T-helper 1 cell (primary cell): ENCODE measurements at places on chromosomes 6 and 20.

- no peak for DNase-seq
These were observed 17.4 kb downstream of the MDFI start for GRCh38 chr6:41655646-41656001.

DNA sequence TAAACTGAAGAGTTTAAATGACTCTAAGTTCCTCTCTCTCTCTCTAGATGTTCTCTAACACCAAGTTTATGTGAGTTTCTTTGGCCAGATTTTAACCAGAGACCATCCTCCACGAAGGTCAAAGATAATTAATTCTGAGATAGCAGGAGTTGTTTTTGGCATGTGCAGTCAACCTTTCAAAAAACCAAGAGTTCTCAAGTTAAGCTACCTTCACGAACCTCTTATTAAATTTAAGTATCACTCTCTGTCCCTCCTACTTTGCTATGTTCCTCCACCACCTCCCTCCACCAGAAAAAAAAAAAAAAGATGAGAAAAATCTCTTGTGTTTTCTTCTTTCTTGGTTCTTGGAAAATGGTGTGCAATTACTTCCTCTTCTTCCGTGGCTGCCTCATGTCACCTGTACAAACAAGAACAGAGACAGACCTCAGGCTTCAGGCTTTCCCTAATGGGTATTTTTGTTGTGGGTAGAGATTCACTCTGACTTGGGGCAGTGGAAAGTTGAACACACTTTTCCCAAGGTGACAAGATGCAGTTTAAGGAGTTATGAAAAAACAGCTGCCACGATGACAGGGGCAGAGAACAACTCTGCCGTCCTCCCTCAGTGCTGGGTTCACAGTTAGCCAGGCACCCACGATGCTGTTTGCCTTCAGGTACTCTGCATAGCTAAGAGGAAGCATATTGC is 64.3 kb downstream of the ADTRP start:
- peak; percentile 68 for DNase-seq

- DNase-seq = no peak
These were observed 72.7 kb downstream of the FAXC start for GRCh38 chr6:99276747-99277146.

- DNase-seq = no peak
These were observed 2.8 kb downstream of the MAPK13 start for GRCh38 chr6:36133148-36133547.

DNA sequence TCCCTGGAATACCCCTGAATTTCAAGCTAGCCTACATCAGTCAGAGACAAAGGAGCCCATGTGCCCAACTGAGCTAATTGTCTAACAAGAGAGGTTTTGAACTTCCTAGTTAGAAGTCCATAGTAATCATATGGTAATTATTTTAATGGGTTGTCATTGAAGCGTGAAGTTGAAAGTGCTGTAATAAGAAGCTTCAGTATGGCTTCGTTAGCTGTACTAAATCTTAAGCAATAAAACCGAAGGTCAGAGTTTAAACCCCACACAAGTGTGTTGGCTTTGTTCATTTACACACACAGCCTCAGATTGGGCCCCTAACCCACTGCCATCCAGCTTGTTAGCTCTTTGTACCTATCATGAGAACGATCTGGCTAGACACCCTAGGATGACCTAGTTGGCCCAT is 195.6 kb upstream of the RIN2 start:
- no peak for DNase-seq
